ENCODE measurements at places on chromosomes 16 and 17. TPM values are rescaled to one million over a fixed set of nuclear protein-coding genes. Genes with fewer than 3 reads are reported as not detected.
A peak's percentile ranks its signal among the peaks of the same experiment; 100 is the strongest.

Gene CCDC144A
- 0.57 TPM for total RNA-seq

- no peak for DNase-seq
Observed at GRCh38 chr17:47918006-47918405, 22.0 kb downstream of the SP2 start.

GRCh38 chr16:21598701-21599121, 666 bp upstream of the METTL9 start:
- no peak for DNase-seq

Gene RASD1
- total RNA-seq, result 1.7 TPM

Gene SOX8
- total RNA-seq, result 1.8 TPM

DNA sequence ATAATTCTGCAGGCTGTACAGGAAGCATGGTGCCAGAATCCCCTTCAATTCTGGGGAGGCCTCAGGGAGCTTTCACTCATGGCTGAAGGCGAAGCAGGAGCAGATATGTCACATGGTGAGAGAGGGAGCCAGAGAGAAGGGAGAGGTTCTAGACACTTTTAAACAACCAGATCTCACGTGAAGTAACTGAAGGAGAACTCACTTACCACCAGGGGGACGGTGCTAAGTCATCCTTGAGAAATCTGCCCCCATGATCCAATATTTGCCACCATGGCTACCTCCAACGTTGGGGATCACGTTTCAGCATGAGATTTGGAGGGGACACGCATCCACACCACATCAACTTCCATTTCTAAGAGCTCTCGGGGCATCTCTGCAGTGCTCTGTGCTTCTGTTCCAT, 37.4 kb upstream of the GNA13 start:
- DNase-seq, result no peak

DNA sequence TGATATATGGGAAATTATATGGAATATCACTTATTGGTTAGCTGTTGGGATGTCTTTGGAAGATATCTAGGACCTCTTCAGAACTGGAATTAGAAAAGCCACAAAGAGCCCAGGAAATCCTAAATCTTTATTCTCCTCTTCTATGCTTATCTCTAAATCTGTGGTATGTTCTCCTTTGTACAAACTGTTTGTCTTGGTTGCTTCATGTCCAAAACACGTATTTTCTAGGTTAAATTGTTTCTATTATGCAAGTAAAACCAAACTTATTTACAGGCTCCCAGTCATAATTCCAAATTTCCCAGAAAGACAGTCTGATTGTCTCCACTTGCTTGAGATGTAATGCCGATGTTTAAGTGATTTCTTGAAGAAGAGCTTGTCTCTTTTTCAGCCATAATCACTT, 650.9 kb downstream of the CDH11 start:
- DNase-seq, result no peak

DNA sequence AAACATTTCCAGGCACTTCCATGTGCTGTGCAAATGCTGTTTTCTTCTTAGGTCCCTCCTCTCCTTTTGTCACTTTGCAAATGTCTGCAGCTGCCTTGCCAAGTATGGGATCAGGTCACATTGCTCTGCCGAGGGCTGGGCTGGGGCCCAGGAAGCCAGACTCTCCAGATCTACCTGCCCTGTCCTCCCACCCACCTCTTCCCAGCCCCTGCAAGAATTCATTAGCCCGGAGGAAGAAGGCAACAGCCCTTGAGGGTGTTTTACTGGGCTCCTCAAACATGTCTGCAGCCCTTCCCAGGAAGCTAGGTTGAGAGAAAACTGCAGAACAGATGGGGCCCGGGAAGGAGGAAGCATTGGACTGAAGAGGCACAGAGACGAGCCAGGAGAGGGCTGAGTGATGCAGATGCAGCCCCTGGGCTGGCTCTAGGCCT, 47.1 kb downstream of the WSB1 start:
- no peak for DNase-seq

Gene NPTX1
- 1.1 TPM for total RNA-seq

DNA sequence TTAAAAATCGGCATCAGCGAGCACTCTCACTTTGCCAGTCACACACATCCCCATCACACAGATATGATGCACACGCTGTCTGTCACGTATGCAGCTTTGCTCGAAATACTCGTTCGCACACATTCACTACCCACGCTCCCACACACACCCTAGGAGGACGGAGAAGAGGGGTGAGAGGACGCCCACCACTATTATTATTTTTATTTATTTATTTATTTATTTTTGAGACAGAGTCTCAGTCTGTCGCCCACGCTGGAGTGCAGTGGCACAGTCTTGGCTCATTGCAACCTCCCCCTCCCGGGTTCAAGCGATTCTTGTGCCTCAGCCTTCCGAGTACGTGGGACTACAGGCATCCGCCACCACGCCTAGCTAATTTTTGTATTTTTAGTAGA, 30.4 kb downstream of the HASPIN start:
- no peak for DNase-seq

Gene MEOX1
- total RNA-seq, result 0.21 TPM

GRCh38 chr17:50117202-50118051, 12.5 kb downstream of the SAMD14 start:
- DNase-seq, result no peak

DNA sequence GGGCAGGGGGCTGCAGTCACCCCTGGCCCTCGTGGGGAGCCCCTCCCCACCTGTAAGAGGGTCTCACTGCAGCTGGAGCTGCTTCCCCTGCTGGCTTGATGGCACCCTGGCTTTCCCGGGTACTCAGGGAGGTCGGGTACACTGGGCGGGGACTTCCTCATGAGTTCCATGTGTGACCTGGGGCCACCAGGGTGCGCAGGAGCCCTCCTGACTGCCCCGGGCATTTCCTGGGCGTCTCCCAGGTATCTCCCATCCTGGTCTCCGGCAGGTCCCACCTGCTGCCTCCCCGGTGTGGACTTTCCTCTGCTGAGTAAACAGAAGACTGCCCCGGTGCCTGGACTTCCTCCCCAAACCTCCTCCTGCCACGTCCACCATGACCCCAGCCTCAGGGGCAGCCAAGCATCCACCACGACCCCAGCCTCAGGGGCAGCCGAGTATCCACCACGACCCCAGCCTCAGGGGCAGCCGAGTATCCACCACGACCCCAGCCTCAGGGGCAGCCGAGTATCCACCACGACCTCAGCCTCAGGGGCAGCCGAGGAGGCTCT, 40.9 kb downstream of the CBFA2T3 start:
- DNase-seq, result no peak

Gene SBK1
- 2.4 TPM for total RNA-seq

Gene KRTAP4-6
- total RNA-seq, result not detected

DNA sequence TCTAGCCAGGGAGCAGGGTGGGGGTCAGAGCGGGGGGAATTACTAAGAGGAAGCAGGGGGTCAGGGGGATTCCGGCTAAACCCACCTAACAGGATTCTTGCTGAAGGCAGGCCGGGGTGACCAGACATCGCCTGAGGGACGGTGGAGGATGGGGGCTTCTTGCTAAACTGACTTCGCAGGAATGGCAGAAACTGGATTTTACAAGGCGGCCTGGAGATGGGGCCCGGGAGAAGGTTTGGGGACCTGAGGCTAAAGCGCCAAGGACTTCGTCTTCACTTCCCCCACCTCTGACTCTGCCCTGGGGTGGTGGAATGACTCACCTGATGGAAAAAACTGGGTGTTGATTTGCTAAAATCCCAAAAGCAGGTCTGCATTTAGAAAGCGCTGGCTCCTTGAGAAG, 23.5 kb downstream of the LGALS3BP start:
- DNase-seq, result no peak

- no peak for DNase-seq
Observed at GRCh38 chr17:15894258-15894657, 50.7 kb upstream of the ADORA2B start.

GRCh38 chr17:2594722-2595599, 1.5 kb downstream of the PAFAH1B1 start:
- DNase-seq, result no peak

- DNase-seq, result no peak
Observed at GRCh38 chr16:49836668-49837067, 19.2 kb downstream of the ZNF423 start.

DNA sequence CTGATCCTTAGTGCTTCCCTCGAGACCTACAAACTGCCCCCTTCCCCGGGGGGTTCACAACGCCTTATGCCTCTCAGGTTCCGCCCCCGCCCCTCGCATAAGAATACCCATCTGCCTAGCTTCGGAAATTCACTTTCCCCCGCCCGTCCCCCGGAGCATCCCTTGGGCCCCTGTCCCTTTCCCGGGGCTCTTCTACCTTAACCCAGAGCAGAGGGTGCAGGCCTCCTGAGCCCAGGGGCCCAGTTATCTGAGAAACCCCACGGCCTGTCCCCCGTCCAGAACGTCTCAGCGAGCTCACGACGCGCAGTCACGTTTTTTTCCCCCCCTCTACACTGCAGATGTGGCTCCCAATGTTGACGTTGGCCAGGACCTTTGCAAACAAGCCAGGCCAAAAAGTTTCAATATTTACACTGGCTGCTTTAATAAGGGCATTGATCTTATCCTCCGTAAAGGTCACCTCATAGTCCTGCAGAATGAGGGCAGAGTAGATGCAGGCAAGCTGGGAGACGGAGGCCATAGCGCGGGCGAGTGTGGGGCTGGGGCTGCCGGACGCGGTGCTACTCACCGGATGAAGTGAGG, 1.4 kb upstream of the NBR1 start:
- DNase-seq, result no peak

DNA sequence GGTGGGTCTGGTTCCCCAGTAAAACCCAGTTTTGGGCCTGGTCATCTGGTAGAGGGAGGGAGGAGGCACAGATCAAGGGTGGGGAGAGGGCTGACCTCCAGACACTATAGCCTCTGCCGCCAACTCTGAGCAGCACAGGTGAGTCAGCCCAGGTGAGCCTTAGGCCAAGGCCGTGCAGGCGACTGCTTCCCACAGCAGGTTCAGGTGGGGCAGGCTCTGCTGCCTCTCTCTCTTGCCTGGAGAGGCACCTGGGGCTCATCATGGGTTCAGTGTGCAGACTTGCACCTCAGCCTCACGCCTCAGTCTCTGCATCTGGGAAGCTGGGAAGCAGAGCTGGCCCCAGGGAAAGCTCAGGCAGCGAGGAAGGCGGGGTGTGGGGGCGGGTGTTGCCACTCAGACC, 37.8 kb upstream of the IL34 start:
- no peak for DNase-seq

Gene CCL2
- 513 TPM for total RNA-seq

DNA sequence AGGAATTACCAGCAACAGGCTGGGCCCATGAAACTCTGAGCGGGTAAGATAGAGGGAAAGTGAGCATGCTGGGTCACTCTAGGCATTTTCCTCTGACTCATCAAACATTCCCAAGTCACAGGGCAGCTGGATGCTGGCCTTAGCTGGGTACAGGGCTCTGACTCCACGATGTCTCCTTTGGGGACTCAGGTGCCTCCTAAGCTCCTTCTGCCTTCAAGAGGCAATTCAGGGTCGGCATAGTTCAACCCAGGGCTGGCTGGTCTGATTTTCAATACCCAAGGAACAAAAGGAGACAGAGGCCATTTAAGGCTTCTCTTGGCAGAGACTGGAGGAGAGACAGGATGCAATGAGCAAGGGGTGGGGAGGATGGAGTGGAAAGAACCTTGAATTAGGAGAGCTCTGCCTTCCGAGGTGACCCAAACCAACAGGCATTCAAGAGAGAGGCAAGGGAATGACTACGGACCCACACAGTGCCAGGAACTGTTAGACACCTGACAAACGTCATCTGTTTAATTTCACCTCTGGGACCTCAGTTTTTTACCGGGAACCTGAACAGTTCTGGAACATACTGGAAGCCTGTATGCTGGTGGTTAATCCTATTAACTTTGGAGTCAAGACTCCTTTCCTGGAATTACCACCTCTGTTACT, 910 bp downstream of the WBP2 start:
- DNase-seq, result no peak

Gene MAPK7
- 28.9 TPM for total RNA-seq

DNA sequence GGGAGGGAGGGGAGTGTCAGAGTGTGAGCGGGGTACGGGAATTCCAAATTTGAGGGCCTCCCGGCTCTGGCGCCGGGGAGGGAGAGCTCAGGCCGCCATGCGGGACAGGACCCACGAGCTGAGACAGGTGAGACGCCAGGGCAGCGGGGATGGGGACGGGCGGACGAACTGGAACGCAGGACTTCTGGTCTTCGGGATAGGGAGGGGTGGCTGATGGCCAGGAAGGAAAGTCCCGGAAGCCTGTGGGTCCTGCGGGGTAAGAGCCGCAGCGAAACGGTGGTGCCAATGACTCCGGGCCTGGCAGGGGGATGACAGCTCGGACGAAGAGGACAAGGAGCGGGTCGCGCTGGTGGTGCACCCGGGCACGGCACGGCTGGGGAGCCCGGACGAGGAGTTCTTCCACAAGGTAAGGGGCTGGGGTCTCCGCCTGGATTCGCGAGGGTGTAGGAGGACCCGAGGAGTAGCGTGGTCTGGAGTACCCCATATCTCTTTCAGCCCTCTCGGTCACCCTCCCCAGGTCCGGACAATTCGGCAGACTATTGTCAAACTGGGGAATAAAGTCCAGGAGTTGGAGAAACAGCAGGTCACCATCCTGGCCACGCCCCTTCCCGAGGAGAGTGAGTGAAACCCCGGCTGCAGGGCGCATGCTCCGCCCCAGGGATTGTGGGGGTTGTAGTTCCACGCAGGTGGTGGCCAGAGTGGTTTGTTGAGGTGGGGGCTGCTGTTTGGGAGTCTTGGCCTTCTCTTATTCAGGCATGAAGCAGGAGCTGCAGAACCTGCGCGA, 543 bp downstream of the STX4 start:
- peak; percentile 59 for DNase-seq

GRCh38 chr17:31293581-31293980, 3.5 kb downstream of the OMG start:
- DNase-seq, result no peak

- DNase-seq, result no peak
Observed at GRCh38 chr16:28873543-28874201, 4.6 kb upstream of the ATP2A1 start.

Gene MILR1
- not detected for total RNA-seq

All from Panc1 (cell line).